ENCODE measurements at places on chromosomes 5 and 9. TPM values are rescaled to one million over a fixed set of nuclear protein-coding genes. Genes with fewer than 3 reads are reported as not detected.

NSUN2 gene
- total RNA-seq = 95.1 TPM

LCN2 gene
- total RNA-seq = 3.7 TPM

PCDHGA9 gene
- total RNA-seq = 0.07 TPM

ARHGEF39 gene
- 16.9 TPM for total RNA-seq

RNF38 gene
- 10.0 TPM for total RNA-seq

FBN2 gene
- 18.3 TPM for total RNA-seq

DRD1 gene
- 0.13 TPM for total RNA-seq

PCDHGA5 gene
- 0.13 TPM for total RNA-seq

PLPPR1 gene
- total RNA-seq = not detected

GPR151 gene
- not detected for total RNA-seq

CAMK4 gene
- not detected for total RNA-seq

C8G gene
- 1.7 TPM for total RNA-seq

GARIN3 gene
- total RNA-seq = not detected

NRG2 gene
- total RNA-seq = 1.8 TPM

FBXO4 gene
- total RNA-seq = 5.2 TPM

BTNL3 gene
- not detected for total RNA-seq

NSG2 gene
- total RNA-seq = 0.05 TPM

EMB gene
- 5.8 TPM for total RNA-seq

SPINK13 gene
- total RNA-seq = not detected

ADAMTSL1 gene
- 0.11 TPM for total RNA-seq

SV2C gene
- not detected for total RNA-seq

SAXO1 gene
- not detected for total RNA-seq

NREP gene
- total RNA-seq = 1.9 TPM

SLC45A2 gene
- total RNA-seq = not detected

TLR4 gene
- 0.15 TPM for total RNA-seq

PAEP gene
- 0.27 TPM for total RNA-seq

ORM2 gene
- not detected for total RNA-seq

FOXD4 gene
- 0.23 TPM for total RNA-seq

LEAP2 gene
- 0.62 TPM for total RNA-seq

PCDHA2 gene
- 0.06 TPM for total RNA-seq

TXNDC15 gene
- total RNA-seq = 64.4 TPM

MORN5 gene
- total RNA-seq = not detected

CLIC3 gene
- total RNA-seq = 2.3 TPM

Measured in A549 treated with Hydrocortisone at 1 μM for 4 hours (cell line).